ENCODE measurements at places on chromosomes 7 and 10.

- DNase-seq = no peak
Measured at GRCh38 chr10:131838966-131839742, 61.7 kb upstream of the PPP2R2D start.

DNA sequence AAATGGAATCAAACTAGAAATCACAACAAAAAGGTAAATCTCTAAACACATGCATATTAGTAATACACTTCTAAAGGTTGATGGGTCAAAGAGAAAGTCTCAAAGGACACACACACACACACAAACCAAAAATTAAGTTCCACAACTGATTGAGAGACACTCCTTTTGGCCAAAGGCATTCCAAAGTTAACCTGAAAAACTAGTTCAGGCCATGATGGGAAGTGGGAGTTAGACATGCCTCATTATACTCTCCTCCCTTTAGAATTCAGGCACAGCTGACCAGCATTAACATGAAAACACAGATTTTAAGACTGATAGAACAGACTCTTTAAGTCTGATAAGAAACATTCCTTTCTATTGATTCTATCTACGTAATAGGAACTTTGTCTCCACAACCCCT is 332.4 kb upstream of the IGFBP3 start:
- no peak for DNase-seq

DNA sequence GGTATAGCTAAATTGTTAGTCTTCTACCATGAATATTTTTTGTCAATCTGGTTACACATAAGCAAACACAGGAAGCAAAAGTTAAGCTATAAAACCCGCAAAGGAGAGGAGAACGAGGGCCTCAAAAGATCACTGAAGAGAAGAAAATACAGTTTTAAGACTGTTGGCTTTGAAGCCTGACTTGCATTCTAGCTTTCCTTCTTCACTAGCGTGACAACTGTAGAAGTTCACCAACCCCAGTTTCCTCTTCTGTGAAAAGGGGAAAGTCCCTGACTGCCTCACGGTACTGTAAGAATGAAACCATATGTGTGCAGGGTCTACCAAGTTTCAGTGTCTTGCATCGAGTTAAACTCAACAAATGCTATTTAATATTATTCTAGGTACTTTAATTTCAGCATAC is 7.5 kb upstream of the LRRN3 start:
- DNase-seq = no peak

DNA sequence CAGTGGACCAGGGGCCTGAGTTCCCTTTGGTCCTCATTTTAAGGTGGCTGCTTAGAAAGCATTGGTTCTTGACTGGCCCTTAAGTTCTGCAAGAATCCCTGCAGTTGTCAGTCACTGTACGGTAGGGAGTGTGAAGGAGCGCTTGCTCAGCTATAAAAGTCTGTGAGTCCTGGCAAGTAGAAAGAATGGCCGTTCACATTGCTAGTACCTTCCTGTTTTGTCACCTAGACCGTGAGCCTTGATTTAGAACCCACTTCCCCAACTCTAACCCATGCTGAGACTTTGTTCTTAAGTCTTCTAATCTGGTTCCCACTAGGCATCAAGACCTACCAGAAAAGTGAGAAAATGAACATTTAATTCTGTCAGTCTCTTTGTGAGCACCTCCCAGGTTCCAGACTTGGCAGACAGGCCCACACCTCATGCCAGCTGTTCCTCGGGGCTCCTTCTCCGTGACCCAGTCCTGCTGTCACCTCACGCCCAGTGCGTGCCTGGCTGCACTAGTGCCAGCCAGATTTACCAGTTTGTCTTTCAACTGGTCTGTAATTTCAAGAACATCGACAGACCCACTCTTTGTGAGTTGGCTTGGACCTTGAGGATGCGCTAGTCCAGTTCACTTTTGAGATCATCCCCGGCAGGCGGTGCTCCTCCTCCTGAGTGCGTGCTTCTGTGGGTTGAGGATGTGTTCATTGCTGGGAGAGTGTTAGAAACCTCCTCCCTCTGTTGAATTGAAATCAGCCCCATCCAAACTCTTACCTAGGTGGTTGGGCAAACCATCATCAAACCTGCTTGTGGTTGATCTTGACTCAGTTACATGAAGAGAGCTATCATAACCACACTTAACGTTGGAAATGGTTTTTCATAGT is 78.5 kb downstream of the SHH start:
- no peak for DNase-seq

DNA sequence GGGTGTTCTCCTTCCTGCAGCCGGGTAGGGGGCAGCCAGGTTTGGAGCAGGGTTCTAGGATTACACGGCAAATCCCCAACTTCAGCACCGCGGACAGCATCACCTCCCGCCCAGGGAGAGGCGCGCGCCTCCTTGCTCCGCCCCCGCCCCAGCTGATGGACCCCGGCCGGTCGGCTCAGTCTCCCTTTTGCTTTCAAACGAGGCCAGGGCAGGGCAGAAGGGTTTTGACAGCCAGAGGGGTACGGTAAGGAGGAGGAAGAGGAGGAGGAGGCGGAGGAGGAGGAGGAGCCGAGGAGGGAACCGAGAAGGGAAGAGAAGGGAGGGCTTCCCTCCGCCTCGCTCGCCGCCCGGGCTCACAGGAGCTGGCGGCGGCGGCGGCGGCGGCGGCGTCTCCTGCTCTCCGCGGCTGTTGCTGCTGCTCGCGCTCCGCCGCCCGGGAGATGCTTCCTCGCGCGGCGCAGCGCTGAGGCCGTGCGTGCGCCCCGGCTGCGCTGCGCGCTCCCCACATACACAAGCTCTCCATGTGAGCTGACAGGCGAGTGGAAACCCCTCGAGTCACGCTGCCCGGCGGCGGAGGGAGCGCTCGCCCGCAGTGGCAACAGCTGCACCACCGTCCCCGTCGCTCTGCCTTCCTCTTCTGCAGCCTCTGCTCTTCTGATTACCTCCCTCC is 615 bp upstream of the CNTNAP2 start:
- no peak for DNase-seq

DNA sequence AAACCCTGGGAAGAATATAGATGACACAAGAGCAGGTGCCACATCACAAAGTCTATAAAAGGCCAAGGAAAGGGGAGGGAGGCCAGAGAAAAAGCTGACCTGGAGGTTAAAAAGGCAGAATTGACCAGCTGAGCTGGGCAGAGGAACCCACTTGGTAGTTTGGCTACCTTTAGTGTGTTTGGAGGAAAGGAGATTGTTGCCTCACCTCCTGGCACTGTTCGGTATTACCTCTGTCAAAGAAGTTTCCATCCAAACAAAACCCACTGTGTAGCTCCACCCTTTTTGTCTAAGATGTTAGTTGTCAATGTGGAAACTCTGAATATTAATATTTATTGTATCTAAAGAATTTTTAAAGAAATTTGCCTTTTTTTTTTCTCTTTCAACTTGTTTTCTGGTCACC is 23.4 kb downstream of the ENTPD7 start:
- no peak for DNase-seq

DNA sequence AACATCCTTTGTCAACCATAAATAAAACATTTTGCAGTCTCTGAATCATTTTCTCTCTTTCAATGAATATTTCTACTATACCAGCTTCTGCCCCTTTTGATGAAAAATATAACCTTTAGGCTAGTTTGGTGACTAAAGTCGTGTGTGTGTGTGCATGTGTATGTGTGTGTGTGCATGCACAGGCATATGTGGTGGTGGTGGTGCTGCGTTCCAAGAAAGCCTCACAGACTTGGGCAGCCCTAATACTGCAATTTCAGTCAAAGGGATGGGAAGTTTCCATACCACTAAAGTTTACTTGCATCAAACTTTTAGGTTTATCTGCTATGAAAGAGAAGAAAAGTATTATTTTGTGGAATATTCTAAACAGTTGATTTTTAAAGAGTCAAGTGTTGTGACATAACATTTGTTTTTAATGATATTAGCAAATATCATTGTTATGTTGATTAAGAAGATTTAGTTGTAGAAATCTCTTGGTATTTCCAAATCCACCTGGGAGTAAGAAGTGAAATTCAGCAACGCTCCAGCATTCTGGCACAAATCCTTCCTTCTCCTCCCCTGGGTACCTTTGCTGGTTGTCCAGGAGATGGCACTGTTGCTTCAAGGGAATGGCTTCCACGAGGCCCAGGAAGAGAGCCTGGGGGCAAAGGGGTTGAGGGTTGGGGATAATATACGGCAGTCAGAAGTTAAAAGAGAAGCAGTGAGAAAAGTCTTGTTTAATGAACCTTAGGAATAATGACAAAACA is 41.5 kb downstream of the ASB4 start:
- DNase-seq = no peak

- no peak for DNase-seq
Measured at GRCh38 chr7:134016223-134016941, 110.8 kb upstream of the LRGUK start.

DNA sequence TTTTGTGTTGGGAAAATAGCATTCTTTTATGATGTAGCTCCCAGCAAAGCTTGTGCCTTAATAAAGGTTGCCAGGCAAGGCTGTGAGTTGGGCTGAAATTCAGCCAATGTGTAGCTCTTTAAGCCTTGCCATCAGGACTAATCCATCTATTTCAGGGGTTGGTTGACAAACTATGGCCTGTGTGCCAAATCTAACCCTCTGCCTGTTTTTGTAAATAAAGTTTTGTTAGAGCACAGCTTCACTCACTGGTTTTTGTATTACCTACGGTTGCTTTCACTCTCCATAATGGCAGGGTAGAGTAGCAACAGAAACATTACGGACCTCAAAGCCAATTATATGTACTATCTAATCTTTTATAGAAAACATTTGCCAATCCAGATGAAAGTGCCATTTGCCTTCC is 638.1 kb upstream of the POT1 start:
- DNase-seq = no peak

DNA sequence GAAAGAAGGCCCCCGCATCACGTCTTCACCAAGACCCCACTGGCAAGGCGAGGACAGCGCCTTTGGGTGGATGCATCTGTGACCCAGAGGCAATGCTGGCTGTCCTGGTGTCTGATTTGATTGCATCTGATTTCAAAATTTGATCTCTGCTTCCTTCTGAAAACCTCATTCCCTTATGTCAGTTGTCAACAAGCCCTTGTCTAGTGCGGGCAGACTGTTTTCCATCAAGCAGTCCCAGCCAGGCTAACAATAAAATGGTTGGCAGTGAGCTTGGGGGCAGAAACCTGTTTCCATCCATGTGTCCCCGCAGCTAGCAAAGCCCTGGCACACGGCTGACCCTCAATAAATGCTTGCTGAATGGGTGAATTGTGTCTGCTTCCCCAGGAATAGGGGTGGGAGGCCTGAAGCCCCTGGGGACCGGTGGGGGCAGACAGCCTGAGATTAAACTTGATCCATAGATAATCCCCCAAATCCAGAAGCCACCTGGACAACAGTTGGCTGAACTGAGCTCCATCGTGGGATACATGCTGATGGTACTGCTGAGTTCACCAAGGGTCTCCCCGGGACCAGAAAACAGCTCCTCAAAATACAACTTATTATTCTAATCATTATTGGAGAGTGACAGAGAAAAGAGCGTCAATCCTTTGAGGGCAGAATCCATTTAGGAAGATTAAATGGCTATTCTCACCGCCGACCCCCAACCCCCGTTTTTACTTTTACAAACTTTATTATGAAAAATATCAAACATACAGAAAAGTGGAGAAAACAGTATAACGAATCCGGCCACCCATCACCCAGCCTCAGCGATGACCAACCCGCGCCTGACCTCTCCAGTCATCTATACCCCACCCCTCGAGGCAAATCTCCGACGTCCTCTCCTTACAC is 912 bp upstream of the DUSP5 start:
- no peak for DNase-seq

DNA sequence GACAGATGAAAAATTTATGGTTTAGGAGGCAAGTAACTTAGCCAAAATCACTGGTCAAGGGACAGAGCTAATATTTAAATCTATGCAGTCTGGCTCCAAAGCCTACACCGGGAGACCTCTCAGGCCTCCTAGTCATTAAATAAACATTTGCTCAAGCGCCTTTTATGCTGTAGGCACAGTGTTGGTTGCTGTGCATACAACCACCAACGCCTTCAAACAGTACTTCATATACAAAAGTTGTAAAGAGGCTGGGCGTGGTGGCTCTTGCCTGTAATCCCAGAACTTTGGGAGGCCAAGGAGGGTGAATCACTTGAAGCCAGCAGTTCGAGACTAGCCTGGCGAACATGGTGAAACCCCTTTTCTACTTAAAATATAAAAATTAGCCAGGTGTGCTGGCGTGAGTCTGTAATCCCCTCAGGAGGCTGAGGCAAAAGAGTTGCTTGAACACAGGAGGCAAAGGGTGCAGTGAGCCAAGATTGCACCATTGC is 159.8 kb downstream of the MAGI2 start:
- no peak for DNase-seq

GRCh38 chr10:131430716-131431412 is 119.3 kb upstream of the TCERG1L start:
- DNase-seq = no peak

DNA sequence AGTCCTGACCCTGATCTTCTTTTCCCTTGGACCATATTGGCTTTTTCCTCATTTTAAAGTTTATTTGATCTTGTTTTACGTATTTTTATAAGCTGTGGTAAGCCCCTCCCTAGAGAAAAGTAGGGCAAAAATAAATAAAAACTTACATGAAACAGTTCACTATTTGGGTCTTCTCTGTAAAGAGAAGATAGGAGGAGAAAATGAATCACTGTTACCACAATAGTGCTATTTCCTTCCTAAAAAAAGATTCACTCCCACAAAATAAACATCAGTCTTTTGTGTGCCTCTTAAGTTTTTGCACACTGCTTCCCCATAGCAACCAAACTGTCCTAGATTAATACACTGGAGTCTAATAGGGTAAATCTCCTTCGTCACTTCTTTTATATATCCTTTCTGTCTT is 1.4 kb upstream of the SVIL start:
- DNase-seq = no peak

- no peak for DNase-seq
Measured at GRCh38 chr7:4683043-4683883, 1.2 kb downstream of the FOXK1 start.

- DNase-seq = no peak
Measured at GRCh38 chr10:60856405-60856804, 78.1 kb downstream of the CDK1 start.

DNA sequence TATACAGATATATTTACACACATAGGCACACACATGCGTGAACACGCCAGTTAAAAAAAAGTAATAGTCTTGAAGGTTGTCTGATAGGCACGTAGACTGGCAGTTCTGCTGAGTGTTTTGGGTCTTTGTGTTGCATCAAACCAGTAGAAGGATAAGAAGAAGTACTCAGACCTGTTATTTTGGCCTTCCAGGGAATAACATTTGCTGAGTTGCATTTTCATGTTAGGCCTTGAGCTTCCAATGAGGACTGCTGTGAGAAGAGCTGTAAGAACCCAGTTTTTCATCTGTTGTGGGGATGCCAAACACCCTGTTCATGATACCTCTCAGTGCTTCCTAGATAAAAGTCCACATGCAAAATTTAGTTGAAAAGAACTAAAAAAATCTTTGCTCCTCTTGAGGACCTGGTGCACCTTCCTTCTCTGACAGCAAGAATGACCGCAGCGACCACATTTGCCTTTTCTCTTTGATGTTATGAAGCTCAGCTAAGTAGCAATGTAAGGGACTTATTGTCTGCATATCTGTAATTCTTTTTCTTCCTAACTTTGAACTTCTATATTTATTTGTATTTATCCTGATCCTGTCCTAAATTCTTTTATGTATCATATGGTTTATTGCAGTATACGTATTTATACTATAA is 27.2 kb downstream of the HIPK2 start:
- DNase-seq = no peak

Measured in effector memory CD4-positive, alpha-beta T cell (primary cell).